ENCODE measurements at places on chromosomes 5 and 9.

DNA sequence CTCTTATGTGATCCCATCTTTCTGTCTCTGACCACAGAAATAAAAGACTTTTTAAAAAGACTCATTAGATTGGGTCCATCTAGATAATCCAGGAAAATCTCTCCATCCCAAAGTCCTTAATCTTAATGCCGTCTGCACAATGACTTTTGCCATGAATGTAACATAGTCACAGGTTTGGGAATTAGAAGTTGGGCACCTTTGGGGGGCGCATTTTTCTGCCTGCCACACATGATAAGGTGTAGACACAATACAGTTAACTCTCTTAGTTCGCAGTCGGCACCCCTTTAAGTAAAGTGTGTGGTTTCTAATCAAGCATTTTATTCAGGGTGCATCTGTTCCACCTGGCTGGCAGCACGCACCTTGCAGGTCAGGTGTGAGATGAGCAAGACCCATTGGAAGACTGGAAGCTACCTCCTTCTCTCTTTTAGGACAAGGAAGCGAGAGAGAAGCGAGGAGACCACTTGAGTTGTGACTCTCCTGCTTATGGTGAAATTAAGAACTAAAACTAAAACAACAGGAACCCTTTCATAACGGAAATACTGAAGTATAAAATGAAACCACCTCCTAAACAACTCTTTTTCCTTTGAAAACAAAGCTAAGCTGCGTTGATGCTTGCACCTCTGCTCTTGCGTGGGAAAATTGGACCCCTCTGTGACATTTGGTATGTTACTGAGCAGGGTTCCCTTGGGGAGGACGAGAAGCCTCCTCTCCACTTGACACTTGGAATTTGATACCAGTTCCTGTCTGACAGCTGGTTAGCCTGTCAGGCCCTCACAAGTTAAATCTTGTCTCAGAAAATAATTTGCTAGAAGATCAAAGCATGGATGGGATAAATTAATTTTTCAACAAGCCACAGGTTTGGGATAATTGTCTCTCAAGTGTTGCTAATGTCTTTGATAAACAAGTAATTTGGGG is 304.6 kb upstream of the DMRT1 start:
- no peaks in the 10 kb centered on the region for H3K36me3 ChIP-seq
- H3K4me3 ChIP-seq: no peak overlapping the region
- no peaks in the 10 kb centered on the region for H3K4me1 ChIP-seq
- no peak for DNase-seq

DNA sequence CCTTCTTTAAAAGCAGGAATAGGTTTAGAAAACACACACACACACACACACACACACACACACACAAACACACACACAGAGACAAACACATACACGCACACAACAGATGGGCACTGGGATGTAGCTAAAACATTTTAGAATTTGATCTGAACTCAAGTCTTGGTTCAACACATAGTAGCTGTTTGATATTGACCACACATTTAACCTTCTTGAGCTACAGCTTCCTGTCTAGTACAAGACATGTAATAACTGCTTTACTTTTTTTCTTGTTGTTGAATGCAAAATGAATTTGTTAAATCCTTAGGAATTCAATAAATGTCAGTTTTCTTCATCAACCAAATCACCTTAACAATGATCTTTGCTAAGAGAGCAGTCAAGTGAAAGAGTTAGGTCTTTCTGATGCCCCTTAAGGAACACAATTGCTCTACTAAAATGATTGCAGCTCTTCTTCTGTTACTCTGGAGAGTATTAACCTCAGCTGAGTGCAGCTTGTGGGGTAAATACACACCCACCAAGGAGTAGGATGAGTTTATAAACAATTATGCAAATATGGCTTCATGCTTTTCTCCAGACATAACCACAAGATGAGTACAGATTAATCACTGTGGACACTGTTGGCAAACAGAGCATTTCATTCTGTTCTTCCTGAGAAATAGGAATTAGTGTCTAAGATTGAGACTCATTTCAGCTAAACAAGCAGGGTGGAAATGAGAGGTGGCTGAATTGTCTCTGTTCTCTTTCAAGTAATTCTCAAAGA is 302.9 kb upstream of the PAPPA start:
- no peaks in the 10 kb centered on the region for H3K4me1 ChIP-seq
- no peaks in the 10 kb centered on the region for H3K36me3 ChIP-seq
- no peak for DNase-seq
- H3K4me3 ChIP-seq: no peak overlapping the region
- no peak overlapping the region for H3K27ac ChIP-seq
- H3K27me3 ChIP-seq: no peaks in the 10 kb centered on the region

GRCh38 chr5:16616536-16617273 is at the start of gene RETREG1:
TSS of gene RETREG1 (minus strand) at chr5:16616997. CDS start at chr5:16616971, 26 bp downstream.
- peak; percentile 60 for DNase-seq
- no peak within 1 kb of the TSS for H3K4me3 ChIP-seq
- no peaks in the 10 kb centered on the region for H3K27me3 ChIP-seq
- H3K4me1 ChIP-seq: peaks cover 23% of the 10 kb centered on the region
- H3K36me3 ChIP-seq: peaks cover 9% of the 10 kb centered on the region
- peak within 1 kb of the TSS; percentile 75 for H3K27ac ChIP-seq

- DNase-seq: no peak
- no peaks in the 10 kb centered on the region for H3K27me3 ChIP-seq
- H3K4me1 ChIP-seq: no peaks in the 10 kb centered on the region
- peaks cover 2% of the 10 kb centered on the region for H3K36me3 ChIP-seq
- H3K4me3 ChIP-seq: no peak overlapping the region
- H3K27ac ChIP-seq: no peak overlapping the region
Measured at GRCh38 chr5:65446682-65447081, 35.0 kb downstream of the ADAMTS6 start.

GRCh38 chr5:115557667-115558387 is 13.3 kb upstream of the FEM1C start:
- H3K4me1 ChIP-seq: no peaks in the 10 kb centered on the region
- no peak overlapping the region for H3K27ac ChIP-seq
- DNase-seq: no peak
- no peaks in the 10 kb centered on the region for H3K27me3 ChIP-seq
- H3K4me3 ChIP-seq: no peak overlapping the region

DNA sequence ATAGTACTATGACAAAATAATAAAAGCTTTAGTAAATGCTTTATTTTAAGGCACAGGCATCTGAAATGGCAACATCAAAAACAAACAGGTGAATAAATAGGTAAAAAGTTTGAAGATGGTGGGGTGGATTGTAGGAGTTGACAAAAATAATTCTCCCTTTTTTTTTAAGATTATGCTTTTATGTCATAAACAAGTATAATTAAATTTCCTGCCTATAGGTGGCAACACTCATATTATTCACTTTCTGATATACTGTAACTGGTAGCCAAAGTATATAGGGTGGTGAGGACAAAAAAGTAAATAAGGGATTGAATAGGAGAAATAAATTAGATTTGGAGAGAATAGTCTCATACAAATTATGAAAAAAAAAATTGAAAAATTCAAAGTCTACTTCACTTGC is 120.0 kb upstream of the ACOT12 start:
- no peak overlapping the region for H3K4me3 ChIP-seq
- H3K27ac ChIP-seq: no peak overlapping the region
- H3K4me1 ChIP-seq: no peaks in the 10 kb centered on the region
- DNase-seq: no peak
- H3K27me3 ChIP-seq: no peaks in the 10 kb centered on the region

- no peaks in the 10 kb centered on the region for H3K4me1 ChIP-seq
- no peak overlapping the region for H3K27ac ChIP-seq
- H3K4me3 ChIP-seq: no peak overlapping the region
- H3K36me3 ChIP-seq: no peaks in the 10 kb centered on the region
- H3K27me3 ChIP-seq: no peaks in the 10 kb centered on the region
- no peak for DNase-seq
Measured at GRCh38 chr5:128572051-128572929, 34.2 kb upstream of the FBN2 start.

DNA sequence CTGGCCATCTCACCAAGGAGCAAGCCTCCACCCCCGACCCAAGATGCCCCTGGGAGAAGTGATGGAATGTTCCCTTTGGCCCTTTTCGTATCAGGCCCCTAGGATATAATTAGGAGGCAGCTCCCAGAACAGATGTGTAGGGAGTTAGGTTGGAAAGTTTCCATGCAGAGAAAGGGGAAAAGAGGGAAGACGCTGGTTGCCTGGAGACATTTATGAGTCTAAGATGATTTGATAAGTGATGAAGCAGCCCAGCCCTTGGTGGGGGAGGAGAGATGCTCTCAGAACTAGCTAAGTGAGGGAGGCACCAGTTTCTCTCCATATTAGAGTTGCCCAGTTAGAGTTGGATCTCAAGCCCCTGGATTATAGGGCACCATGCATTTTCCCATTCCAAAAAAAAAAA is 137.5 kb downstream of the GNA14 start:
- H3K4me3 ChIP-seq: no peak overlapping the region
- no peak overlapping the region for H3K27ac ChIP-seq
- DNase-seq: no peak
- peaks cover 17% of the 10 kb centered on the region for H3K27me3 ChIP-seq

- H3K4me1 ChIP-seq: no peaks in the 10 kb centered on the region
- no peak for DNase-seq
- H3K36me3 ChIP-seq: no peaks in the 10 kb centered on the region
- no peaks in the 10 kb centered on the region for H3K27me3 ChIP-seq
- H3K27ac ChIP-seq: no peak overlapping the region
Measured at GRCh38 chr5:94849821-94850736, 231.6 kb downstream of the SLF1 start.

DNA sequence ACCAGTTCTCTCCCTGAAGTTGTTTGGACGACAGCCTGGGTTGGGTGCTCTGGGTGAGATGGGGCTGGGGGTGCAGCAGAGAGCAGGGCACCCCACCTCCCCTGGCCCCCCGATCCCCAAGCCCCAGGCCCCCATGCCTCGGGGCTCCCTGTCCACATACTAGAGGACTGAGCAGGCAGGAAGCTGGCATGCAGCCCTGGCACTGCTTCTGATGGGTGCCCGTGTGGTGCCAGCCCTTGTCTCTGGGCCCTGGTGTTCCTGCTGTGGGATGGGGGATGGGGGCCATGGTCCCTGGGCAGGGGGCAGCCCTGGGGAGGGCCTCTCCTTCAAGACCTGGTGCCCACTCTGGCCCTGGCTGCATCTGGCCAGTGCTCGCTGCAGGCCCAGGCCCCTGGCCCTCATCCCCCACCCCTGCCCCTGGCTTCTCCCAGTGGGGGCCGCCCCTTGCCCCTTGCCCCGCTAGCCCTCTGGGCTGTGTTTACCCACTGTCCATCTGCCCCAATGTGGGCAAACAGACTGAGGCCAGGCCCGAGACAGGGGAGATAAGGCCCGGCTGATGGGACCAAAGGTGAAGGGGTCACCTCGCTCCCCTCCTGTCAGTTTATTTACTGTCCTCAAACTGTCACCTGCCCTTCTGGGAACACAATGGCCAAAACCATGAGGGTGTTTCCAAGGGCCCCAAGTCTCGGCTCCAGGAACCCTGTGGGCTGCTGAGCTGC is 67.3 kb upstream of the RXRA start:
- H3K4me3 ChIP-seq: no peak overlapping the region
- H3K27ac ChIP-seq: no peak overlapping the region
- no peak for DNase-seq
- no peaks in the 10 kb centered on the region for H3K27me3 ChIP-seq
- peaks cover 3% of the 10 kb centered on the region for H3K36me3 ChIP-seq
- no peaks in the 10 kb centered on the region for H3K4me1 ChIP-seq

DNA sequence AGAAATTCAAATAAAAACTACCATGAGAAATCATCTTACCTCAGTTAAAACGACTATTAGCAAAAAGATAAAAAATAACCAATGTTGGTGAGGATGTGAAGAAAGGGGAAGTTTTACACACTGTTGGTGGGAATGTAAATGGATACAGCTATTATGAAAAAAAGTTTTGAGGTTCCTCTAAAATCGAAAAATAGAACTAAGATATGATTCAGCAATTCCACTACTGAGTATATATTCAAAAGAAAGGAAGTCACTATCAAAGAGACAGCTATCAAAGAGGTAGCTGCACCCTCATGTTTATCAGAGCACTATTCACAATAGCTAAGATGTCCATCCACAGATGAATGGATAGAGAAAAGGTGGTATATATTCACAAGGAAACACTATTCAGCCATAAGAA is 1888.4 kb downstream of the MAT2B start:
- no peak overlapping the region for H3K27ac ChIP-seq
- no peaks in the 10 kb centered on the region for H3K4me1 ChIP-seq
- no peaks in the 10 kb centered on the region for H3K36me3 ChIP-seq
- no peak for DNase-seq

GRCh38 chr5:151121665-151122064 is 35.9 kb downstream of the ANXA6 start:
- peaks cover 77% of the 10 kb centered on the region for H3K36me3 ChIP-seq
- no peak overlapping the region for H3K4me3 ChIP-seq
- H3K27me3 ChIP-seq: no peaks in the 10 kb centered on the region
- DNase-seq: no peak

DNA sequence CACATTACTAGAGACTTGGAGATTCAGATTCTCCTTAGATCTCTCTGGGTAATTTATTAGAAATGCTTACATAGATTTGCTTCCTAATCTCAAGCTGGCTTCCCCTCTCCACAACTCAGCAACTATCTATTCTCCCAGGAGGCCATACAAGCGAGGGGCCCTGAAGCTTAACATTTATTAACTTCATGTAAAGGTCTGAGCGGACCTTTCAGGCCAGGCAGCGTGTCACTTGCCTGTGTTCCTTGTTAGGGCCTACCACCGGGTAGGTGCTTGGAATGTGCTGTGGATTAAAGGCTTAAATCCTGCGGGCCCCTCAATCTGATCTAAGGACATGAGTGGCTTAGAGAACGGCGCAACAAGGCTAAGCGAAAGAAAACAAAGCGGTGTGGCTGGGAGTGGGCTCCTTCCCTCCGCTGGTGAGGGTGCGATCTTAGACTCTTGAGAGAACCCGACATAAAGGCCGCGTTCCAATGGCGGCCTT is 712 bp upstream of the HSPA4 start:
- H3K4me1 ChIP-seq: peaks cover 46% of the 10 kb centered on the region
- H3K27me3 ChIP-seq: no peaks in the 10 kb centered on the region
- peak overlapping the region; percentile 91 for H3K4me3 ChIP-seq

DNA sequence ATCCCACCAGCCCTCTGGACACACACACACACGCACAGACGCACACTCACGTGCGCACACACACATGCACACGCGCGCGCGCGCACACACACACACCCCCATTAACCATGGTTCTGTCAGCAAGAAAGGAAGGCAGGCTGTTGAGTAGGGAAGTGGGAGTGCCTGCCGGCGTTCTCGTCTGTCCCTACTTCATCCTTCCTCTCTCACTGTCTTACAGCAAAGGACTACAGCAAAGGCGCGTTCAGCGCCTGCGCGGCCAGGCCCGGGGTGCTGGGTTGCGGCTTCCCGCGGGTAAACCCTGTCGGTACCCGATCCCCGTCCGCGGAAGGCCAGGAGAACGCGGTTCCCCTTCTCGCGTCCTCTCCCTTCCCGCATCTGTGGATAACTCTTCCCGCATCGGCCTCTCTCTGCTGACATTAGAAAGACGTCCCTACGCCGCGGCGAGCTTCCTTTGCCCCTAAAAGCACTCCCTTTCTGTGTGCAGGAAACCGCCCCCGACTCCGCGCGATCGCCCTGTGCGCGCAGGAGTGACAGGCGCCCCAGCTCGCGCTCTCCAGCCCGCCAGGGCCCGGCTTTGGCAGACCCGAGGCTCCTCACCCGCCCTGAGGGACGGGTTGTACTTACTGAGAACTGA is 219.2 kb downstream of the AGTPBP1 start:
- peak overlapping the region; percentile 56 for H3K4me3 ChIP-seq
- DNase-seq: no peak
- no peaks in the 10 kb centered on the region for H3K36me3 ChIP-seq
- H3K27me3 ChIP-seq: peaks cover 72% of the 10 kb centered on the region

GRCh38 chr5:13427827-13428557 is 516.5 kb downstream of the DNAH5 start:
- no peaks in the 10 kb centered on the region for H3K4me1 ChIP-seq
- no peak overlapping the region for H3K27ac ChIP-seq
- H3K27me3 ChIP-seq: no peaks in the 10 kb centered on the region
- no peak for DNase-seq
